ENCODE measurements at places on chromosomes 5 and 9.

DNA sequence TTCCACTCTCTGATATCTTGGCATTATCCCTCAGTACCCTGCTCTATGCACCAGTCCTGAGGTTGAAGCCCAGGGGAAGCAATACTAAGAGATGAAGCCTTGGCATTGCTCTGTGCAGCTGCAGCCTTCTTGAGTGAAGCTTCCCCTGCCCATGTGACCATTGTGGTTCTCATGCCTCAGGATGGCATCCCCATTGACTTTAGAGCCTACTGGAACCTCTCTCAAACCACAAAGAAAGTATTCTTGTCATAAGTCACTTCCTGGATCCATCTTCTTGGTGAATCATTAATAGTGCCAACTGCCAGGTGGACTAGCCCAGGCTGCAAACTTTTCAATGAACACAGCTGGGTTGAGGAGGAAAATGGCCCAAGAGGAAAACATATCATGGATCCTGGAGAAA is 283.9 kb upstream of the RFX3 start:
- no peak for DNase-seq

DNA sequence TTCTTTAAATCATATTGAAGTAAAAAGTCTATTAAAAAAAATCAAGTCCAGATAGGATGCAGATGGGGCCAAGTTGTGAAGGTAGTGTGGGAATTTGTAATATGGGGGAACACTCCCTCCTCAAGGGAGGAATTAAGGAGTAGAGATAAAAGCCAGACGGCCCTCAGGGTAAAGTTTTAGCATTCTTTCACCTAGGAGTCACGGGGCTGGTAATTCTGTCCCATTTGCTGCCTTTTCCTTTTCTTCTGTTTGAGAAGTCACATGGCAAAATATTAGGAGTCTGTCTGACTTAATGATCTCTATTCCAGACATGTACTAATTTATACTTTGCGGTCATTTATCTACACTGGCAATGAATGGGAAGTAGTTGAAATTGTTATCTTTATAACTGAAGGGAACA is 61.9 kb downstream of the SNX24 start:
- no peak for DNase-seq

DNA sequence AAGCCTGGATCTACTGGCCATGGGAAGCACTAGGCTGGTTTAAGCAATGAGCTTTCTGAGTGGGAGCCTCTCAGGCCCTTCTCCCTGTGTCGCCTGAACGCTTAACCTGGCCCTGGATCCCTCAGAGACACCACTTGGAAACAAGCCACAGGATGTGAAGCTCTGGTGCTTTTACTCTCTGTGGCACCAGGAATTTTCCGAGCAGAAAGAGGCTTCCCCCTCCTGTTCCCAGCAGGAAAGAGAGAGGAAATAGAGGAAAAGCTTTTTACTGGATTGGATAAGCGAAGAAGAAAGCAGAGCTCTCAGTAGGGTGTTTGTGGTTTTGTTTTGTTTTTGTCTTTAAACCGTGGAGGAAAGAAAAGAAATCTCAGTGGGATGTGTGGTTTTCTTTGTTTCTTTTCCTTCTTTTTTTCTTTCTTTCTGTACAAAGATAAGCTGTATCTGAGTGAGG is 34.5 kb downstream of the COL15A1 start:
- no peak for DNase-seq

DNA sequence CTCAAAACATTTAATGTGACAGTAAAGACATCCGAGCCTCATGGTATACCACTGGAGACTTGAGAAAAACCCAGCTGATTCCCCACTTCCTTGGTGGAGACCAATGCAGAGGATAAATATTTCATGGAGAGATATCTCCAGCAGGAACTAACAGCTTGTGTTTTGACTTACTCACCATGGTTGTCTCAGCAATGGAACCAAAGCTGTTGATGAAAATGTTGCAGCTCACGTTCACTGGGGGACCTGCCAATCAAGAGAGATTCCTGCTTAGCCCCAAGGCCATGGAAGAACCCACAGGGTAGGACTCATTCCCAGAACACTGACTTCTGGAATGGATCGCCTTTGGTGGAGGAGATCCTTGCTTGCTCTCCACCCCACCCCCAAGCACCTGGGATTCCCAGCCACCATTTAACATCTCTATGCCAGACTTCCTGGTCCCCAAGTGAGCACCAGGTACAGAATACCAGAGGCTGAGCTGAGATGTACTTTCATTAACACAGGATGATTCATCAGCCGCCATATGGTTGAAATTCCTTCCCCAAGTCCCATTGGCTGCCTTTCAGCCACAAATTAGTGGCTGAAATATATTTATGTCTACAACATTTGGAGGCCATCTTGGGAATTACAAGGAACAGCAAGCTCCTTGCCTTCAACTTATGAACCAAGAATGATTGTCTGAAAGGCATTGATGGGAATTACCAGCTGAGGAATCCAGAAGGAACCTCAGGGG is 37.9 kb downstream of the GLRA1 start:
- DNase-seq: no peak

GRCh38 chr9:104227108-104227507 is 133.0 kb downstream of the SMC2 start:
- no peak for DNase-seq

DNA sequence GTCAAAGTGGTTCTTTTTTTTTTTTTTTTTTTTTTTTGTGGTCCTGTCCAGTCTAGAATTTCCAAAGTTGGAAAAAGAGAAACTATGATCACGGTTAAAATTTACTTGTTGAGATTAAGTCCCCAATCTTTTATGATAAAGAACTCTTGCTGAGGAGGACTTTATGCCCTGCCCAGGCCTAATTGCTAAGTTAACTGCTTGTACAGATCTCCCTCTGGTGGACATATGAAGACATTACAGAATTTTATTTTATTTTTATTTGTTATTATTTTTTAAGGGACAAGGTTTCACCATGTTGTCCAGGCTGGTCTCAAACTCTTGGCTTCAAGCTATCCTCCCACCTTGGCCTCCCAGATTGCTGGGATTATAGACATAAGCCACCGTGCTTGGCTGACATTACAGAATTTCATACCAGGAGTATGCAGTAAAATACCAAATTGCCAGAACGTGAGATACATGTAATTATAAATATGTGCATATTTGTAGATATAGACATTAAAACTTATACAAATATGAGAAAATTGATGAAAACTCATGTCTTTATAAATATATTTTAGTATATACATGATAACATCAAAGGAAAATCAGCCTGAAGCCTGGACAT is 91.2 kb downstream of the RFK start:
- DNase-seq: peak; percentile 66

DNA sequence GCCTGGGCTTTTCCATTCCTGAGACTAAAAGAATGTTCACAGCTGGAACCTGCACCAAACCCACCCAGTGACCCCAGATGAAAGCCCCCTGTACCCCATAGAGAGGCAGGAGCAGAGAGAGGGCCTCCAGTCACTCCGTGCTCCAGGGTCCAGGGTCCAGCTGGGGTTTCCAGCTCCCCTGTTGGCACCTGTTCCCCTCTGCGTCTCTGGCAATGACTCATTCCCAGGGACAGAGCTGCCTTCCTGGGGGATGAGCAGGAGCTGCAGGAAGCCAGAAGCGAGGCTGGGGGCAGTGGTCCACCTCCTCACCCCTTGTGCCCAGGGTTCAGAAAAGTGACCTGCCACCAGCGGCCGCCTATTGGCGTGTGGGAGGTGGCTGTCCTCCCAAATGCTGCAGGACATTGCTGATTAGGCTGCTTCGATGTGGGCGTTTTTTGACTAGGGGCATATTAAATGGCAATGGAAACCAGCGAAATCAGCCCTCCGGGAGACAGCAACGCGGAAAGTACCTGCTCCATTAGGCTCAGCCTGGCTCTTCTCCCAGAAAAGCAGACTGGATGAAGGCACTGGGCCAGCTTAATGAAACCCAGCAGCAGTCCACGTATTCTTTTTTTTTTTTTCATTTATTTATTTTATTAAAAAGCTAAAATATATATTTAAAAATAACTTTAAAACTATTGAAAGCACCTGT is 97.4 kb downstream of the DAP start:
- DNase-seq: no peak
